ENCODE measurements at places on chromosomes 13 and 19.

GRCh38 chr19:4108767-4109625 is 14.9 kb downstream of the MAP2K2 start:
- no peak for DNase-seq

DNA sequence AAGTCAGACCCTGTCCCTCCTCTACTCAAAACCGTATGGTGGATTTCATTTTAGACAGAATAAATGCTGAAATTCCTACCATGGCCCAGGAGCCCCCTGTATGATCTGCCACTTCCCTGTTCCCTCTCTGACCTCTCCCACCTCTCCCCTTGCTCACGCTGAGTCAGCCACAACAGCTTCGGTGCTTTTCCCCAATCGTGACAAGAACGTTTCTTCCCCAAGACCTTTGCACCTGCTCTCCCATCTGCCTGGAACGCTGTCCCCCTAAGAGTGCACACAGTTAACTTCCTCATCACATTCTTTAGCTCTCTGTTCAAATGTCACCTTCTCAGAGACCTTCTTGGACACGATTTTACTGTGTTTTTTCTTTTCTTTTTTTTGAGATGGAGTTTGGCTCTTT is 2.3 kb downstream of the VRK3 start:
- no peak for DNase-seq

DNA sequence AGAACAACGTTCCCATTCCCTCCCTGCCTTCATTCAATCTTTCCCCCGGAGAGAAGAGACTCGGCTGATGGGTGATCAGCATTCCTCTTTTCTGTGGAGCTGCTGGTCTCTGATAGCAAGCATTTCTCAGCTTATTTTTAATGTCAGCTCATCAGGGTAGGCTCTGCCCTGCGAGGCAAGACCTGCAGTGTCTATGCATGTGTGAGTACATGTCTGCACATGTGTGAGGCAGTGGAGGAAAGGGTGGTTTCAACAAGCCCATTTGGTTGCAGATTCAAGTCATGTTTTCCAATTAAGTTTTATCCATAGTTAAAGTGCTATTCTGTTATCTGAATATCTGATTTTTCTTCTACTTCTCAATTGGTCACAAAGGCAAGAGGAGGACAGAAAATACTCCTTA is 19.5 kb downstream of the SLC10A2 start:
- no peak for DNase-seq

GRCh38 chr13:39051157-39051556 is 12.9 kb downstream of the NHLRC3 start:
- peak; percentile 50 for DNase-seq

DNA sequence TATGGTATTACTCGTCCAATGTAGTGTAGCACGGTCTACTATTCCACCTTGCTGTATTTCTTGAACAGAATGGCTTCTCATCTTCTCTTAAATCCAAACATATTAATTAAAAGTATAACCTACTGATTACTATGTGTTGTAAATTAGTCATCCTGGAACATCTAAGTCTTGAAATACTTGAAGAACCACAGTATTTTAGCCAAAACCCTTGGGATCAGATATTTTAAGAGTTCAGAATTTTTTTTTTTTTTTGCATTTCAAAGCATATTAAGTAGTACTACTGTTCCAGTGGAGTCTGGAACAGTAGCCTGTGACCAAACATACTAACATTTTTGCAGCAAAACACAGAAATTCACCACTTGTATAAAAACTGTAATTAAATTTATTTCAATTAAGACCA is 30.1 kb downstream of the ZC3H13 start:
- DNase-seq = no peak

DNA sequence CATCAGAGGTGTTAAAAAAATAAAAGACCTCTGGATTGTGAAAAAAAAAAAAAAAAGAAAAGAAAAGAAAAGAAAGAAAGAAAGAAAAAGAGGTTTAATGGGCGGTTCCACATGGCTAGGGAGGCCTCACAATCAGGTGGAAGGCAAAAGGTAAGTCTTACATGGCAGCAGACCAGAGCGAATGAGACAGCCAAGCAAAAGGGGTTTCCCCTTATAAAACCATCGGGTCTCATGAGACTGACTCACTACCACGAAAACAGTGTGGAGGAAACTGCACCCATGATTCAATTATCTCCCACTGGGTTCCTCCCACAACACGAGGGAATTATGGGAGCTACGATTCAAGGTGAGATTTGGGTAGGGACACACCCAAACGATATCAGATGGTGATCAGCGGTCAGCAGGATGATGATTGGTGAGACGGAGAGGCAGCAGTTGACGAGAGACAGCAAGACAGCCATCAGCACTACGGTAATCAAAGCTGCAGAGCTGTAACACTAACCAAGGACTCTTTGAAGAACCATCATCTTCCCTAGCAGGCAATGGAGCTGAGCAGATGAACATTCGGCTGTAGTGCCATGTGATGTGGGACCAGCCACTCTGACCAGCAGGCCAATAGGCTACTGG is 3.9 kb upstream of the CD209 start:
- DNase-seq = peak; percentile 6

GRCh38 chr13:100044936-100045335 is 44.0 kb upstream of the PCCA start:
- no peak for DNase-seq

GRCh38 chr19:10520652-10521318 is 3.5 kb upstream of the S1PR5 start:
- DNase-seq = no peak

GRCh38 chr13:80486402-80486801 is 145.5 kb upstream of the SPRY2 start:
- no peak for DNase-seq

DNA sequence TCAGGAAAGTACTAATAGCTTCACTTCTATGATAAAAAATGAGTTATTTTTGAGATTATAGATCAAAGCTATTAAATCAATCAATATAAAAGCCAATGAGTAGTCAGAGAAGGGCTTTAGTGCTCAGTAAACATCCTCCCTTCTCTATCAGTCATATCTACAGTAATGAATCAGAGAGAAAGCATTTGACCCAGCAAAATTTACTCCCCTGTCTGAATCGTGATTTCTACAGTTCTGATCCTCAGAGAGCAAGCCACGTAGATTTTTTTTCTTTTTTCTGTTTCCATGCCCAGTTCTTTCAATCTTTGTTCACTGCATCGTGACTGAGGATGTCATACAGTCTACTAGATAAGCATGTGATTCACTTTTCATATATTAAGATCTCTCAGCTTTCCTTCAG is 16.2 kb upstream of the MBNL2 start:
- peak; percentile 68 for DNase-seq

GRCh38 chr19:35194012-35194984 is 34.2 kb downstream of the FAM187B start:
- DNase-seq = no peak

DNA sequence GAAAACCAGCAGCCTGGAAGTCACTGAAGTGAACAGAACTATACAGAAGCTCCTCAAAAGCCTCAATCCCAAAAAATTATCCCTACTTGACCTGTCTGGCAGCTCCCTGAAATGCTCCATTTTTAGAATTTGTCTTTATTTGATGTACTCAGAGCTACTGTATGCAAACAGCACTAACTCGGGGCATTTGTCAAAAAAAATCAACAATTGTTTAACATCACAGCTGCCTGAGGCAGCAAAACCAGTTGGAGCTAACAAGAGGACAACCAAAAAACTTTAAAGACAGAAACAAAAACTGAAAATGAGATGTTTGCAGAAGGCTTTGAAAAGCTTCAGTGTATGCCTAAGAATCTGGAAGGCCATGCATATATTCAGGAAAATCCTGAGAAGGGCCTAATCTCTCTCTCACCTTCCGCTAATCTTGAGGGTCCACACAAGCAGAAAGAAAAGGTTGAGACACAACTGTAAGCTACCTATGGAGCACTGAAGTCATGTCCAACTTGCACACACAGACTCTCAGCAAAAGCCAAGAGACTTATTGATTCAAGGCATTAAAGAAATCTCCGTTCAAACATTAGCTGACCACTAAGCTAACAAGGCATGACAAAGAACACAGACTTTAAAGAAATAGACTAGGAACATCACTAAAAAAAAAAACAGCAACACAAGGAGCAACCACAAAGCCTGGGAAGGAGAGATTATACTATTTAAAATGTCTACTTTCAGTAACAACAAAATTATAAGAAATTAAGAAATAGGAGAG is 16.1 kb downstream of the VWA8 start:
- no peak for DNase-seq

- DNase-seq = peak; percentile 41
Measured at GRCh38 chr19:53037101-53038097, 7.1 kb upstream of the ERVV-2 start.

DNA sequence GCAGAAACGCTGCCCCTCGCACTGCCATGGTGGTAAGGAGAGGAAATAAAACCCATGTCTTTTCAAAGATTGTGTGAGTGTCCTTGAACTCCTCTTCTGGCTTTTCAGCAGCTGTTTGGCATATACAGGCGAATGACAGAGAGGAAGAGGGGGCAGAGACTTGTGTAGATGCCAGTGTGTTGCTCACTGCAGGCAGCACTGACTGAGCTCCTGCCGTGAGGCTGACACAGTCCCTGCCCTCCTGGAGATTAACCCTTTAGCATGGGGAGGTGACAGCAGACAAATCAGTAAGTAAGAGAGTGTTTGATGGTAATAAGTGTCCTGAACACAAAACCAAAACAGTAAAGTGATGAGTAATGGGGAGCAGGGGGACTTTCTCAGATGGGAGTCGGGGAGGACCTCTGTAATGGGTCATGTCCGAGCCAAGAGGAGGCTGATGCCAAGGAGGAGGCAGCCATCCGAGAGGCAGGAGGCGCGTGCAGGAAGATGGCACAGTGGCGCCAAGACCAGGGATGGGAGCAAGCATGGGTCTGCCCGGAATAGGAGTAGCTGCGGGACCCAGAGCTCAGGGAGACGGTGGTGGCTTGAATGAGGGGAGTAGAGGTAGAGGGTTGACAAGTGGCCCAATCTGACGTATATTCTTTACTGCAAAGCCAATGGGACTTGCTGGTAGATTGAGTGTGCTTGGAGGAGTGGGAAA is 182.2 kb downstream of the FOXO1 start:
- DNase-seq = no peak

DNA sequence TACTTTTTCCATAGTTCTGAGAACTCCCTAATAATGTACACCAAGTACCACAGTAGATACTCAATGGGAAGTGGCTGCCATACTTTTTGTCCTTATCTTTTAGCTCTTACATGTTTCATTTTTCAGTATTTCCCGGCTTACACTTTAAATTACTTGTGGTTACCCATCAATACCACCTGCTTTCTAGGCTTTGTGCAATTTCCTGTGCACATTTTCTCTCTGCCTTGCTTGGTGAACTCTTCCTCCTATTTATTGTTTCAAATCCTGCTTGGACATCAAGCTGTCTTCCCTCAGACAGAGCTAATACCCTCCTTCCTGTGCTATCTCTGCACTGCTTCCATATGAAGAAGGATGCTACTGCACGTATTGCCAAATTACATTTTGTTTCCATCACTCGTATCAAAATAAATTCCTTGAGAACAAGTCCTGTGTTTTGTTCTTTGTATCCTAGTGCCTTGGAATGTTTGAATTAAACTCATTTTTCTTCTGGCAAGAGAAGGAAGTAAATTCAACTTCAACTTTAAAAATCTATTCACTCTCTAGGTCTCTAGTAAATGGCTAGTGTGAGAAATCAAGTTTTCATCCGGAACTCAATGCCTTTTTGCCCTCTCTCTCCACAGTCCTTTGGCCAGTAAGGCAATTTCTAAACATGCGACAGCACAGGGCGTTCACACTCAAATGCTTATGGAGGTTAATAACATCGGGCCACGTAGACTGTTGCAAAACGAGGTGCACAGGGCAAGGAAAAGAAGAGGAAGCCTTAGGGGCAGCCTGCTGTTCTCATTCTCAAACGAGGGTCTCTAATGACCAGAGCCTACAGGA is 5.6 kb downstream of the ZAR1L start:
- DNase-seq = peak; percentile 7

GRCh38 chr13:41916173-41916954 is 44.5 kb downstream of the VWA8 start:
- peak; percentile 95 for DNase-seq

GRCh38 chr13:91185294-91185863 is 162.1 kb upstream of the MIR17HG start:
- peak; percentile 0 for DNase-seq

GRCh38 chr13:23512762-23513395 is 57.3 kb upstream of the TNFRSF19 start:
- no peak for DNase-seq

DNA sequence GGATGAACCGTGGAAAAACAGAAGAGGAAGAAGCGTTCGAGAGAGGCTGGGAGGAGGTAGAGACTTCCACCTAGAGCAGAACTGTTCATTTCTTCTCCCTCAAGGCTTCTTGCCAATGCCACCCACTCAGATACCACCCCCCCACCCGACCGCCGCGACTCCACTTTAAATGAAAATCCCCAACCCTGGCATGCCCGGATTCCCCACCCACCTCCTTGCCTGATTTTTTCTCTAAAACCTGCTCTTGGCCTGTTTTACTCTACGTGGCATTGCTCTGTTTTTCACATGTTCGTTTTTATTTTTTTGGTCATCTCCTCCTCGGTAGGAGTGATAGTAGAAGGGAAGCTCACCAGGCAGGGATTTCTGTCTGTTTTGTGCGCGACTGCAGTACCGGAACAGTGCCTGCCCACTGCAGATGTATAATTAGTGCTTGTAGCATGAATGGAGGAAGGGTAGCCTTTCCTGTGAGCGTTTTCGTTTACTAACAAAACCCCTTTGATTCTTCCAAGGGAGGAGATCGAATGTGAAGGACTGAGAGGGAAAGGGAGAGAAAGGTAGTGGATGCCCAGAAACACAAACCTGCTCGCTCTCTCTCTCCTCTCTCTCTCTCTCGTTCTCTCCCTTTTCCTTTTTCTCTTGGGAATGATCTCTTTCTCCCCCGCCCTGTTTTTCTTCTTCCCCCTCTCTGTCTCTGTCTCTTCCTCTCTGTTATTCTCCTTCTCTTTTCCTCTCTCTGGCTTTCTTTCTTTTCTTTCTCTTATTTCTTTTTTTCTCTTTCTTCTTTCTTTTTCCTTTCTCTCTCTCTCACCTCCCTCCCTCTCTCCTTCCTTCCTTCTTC is 2.2 kb downstream of the CD70 start:
- no peak for DNase-seq

DNA sequence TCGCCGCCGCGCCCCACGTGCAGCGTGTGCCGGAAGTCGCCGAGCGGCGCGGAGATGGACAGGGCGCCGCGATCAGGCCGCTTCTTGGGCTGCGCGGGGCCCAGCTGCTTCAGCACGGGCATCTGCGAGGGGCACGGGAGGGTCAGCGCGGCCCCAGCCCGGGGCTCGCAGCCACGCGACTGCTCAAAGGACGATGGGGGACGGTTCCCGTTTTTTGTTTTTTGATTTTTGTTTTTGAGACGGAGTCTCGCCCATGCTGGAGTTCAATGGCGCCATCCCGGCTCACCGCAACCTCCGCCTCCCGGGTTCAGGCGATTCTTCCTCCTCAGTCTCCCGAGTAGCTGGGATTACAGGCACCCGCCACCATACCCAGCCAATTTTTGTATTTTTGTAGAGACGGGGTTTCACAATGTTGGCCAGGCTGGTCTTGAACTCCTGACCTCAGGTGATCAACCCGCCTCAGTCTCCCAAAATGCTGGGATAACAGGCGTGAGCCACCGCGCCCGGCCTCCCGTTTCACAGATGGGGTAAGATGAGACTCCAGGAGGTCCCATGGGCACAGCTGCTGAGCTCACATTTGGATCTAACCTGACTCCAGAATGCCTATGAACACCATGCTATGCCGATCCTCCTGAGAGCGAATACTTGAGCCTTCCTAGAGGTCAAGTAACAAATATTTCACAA is 2.0 kb upstream of the LENG9 start:
- no peak for DNase-seq
